LHCN-M2 (cell line): ENCODE measurements at places on chromosomes 3 and 15. TPM values are rescaled to one million over a fixed set of nuclear protein-coding genes. Genes with fewer than 3 reads are reported as not detected.

- peak; percentile 8 for DNase-seq
Observed at GRCh38 chr3:171459137-171459941, 866 bp downstream of the TNIK start.

GRCh38 chr3:62378311-62378789, 5.0 kb upstream of the FEZF2 start:
- DNase-seq: no peak

DNA sequence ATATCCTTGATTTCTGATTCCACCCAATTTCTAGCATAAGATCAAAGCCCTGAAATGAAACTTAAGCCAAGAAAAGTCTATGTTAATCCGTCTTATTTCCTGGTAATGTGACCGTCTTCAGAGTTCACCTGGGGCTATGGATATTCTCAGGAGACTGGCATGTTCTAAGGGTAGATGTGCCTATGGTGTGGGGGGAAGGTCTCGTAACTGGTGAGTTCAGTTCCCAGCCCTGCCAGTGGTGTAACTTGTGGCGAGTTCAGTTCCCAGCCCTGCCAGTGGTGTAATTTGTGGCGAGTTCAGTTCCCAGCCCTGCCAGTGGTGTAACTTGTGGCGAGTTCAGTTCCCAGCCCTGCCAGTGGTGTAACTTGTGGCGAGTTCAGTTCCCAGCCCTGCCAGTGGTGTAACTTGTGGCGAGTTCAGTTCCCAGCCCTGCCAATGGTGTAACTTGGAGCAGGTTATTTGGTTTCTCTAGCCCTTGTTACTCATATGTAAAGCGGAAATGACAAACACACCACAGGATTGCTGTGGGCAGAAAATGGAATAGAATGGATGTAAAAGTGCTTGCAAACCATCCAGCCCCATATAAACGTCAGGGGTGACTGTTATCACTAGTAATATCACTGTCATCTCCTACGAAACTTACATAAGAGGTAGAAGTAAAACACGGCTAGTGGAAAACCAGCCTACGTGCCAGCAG, 30.4 kb downstream of the SLC51A start:
- peak; percentile 88 for DNase-seq

GRCh38 chr15:80507638-80508316, 103.6 kb downstream of the ARNT2 start:
- DNase-seq: no peak

Gene ABHD5
- 32.3 and 34.6 TPM in 2 replicates for total RNA-seq
